ENCODE measurements at places on chromosomes 7 and 10.

- no peak for DNase-seq
These were observed 648.2 kb downstream of the SDK1 start for GRCh38 chr7:3949242-3949640.

- peak; percentile 41 for DNase-seq
These were observed 26.0 kb downstream of the PRSS2 start for GRCh38 chr7:142796501-142797390.

DNA sequence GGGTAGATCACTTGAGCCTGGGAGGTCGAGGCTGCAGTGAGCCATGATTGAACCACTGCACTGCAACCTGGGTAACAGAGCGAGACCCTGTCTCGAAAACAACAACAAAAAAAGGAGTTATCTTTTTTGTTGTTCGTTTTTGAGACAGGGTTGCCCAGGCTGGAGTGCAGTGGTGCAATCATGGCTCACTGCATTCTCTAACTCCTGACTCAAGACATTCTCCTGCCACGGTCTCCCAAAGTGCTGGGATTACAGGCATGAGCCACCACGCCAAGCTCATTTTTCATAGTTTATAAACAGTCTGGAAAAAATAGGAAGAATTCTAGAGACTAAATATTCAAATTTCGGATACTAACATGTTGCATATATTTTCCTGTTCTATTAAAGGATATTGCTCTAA, 29.4 kb downstream of the SFXN4 start:
- no peak for DNase-seq

- DNase-seq: no peak
These were observed 87.7 kb downstream of the PRKG1 start for GRCh38 chr10:51162002-51162401.

GRCh38 chr7:42233171-42233570, 3.8 kb downstream of the GLI3 start:
- no peak for DNase-seq

GRCh38 chr10:6012121-6012905, 35.0 kb upstream of the IL15RA start:
- no peak for DNase-seq

DNA sequence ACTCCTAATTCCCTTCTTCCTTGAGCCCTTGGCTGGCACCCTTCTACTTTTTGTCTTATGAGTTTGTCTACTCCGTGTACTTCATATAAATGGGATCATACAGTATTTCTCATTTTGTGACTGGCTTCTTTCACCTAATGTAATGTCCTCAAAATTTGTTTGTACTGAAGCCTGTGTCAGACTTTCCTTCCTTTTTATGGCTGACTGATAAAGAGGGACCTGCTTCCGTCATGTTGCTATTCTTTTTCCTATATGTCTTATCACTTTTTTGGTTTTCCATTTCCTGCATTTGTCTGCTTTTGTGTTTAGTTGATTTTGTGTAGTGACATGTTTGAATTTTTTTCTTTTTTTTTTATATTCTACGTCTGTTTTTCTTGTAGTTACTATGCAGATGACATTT, 470.9 kb downstream of the SDK1 start:
- DNase-seq: no peak

DNA sequence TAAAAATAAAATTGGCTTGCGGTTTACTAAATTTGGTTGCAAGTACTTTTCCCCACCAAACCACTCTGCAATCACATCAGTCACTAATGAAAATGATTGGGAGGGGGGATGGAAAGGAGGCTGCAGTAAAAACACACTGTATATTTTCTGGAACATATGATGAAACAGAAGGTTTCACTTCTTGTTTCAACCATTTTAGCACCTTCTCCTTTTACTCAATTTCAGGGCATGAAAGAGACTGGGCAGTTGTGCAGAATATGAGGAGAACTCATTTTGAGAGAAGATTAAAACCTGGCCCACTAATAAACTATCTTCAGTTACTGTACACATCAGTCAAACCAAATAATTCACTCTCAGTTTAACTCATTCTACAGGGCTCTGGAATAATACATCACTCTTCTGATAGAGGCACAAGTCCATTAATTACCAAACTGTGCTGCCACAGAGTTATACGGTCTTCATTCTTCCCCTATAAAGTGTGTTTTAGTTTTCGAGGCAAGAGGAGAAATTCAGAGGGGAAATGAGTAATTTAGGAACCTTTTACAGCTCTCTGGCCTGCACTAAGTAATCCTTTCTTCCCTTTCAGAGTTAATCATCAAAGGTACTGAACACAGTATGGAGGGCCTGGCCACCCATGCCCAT, 25.5 kb downstream of the JAZF1 start:
- DNase-seq: no peak

- DNase-seq: no peak
These were observed 2.9 kb upstream of the IGFBP1 start for GRCh38 chr7:45885264-45885882.

GRCh38 chr10:130787243-130787642, 524.3 kb downstream of the TCERG1L start:
- DNase-seq: no peak

DNA sequence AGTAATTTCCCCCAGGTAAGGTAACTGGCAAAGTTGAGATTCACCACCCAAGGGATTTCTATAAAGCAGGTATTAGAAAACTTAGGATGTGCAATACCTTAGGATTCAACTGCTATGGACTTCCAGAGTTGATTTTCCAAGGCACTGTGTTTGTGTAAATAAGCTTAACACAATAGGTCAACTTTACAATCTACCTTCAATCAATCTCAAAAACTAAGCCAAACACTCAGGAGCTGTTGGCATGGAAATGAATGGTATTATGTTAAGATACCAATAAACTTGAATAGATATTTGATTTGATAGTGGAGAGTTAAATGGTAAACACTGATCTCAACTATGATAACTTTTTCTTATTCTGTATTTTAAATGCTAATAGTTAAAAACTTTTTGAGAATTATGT, 762 bp upstream of the SEMA3E start:
- no peak for DNase-seq

GRCh38 chr10:89580243-89580642, 44.8 kb upstream of the SLC16A12 start:
- no peak for DNase-seq

DNA sequence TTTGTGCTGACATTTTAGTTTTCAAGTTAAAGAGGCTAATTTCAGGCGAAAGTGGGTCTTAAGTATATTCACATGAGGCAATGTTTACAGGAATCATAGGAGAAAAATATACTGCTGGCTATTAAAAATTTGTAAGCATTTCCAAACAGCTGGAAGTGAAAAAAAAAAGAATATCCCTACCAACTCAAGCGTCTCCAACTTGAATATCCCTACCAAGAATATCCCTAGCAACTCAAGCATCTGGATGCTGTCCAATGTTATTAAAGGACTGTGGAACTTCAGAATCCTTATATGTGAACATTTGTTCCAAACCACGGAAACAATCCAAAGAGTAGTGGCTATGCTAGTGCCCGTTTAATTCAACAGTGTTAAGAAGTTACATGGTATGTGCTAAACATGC, 1303.0 kb downstream of the GATA3 start:
- DNase-seq: no peak

DNA sequence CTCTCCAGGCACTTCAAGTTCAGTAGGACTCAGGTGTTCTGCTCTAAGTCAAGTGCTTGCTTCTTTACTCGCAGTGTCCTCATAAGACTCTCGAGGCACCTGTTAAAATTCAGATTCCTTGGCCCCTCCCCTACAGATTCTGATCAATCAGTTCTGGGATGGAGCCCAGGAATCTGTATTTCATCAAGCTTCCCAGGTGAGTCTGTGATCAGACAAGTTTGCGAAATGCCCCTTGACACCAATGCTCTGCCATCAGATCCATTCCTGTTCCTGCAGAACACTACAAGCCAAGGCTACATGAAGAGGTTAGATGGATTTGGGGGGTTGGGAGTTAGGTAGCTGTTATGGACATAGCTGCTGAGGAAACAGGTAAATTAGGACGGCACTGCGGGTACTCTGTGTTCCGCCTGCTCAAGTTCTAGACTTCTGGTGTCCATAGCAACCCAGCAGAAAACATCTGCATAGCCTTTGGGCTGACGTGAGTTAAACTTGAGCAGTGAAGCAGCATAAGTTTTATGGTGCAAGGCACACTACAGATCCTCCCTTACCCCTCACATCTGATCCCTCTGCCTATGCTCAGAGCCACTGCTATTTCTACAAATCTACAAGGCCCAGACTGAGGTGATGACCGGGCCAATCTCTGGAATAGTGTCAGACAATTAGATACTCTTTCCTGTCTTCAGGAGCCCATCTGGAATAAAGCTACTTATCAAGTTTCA, 6.8 kb upstream of the NCOA4 start:
- DNase-seq: no peak

DNA sequence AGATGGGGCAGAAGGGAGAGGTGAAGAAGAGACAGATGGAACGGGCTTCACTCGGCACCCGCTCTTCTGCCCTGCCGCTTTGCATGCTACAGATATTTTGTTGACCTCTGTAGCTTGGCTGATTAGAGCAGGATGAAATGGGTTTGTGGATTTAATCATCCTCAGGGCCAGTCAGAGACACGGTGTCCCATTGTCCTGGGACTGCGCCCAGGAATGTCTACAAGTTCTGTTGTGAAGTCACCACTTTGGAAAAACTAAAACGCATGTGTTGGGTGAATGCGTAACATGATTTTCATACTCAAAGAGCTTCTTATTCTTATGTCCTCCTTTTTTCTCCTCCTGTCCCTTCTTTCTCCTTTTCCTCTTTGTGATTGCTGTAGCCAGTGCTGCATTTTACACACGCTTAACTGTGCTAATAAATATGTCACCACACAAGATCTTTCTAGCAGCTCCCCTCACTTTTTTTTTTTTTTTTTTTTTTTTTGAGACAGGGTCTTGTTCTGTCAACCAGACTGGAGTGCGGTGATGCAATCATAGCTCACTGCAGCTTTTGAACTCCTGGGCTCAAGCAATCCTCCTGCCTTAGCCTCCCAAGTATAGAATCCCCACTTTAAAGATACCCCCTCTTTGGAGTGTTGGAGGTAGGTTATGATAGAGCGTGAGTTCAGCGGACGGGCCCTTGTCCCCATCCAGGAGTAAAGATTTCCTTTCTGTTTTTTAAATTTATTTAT, 3.4 kb downstream of the CPA4 start:
- no peak for DNase-seq

DNA sequence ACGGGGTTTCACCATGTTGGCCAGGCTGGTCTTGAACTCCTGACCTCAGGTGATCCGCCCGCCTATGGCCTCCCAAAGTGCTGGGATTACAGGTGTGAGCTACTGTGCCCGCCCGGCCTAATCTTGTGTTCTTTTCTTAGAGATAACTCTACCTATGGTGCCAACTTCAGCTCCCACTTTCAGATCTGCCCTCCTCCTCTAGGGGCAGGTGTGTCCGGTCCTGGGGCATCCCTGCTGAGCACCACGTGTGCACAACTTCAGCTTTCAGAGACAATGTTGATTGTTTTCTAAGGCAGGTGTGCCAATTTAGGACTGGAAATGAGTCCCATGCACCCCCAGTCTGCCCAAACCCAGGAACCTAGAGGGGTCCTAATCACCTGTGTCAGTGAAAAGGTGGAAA, 18.5 kb upstream of the FXYD4 start:
- no peak for DNase-seq

GRCh38 chr10:93993414-93993781, 333 bp upstream of the PLCE1 start:
- no peak for DNase-seq

- DNase-seq: no peak
These were observed 7.4 kb upstream of the MALRD1 start for GRCh38 chr10:19041171-19041570.

- DNase-seq: no peak
These were observed 133.1 kb upstream of the PPP1R3A start for GRCh38 chr7:114051871-114052331.

DNA sequence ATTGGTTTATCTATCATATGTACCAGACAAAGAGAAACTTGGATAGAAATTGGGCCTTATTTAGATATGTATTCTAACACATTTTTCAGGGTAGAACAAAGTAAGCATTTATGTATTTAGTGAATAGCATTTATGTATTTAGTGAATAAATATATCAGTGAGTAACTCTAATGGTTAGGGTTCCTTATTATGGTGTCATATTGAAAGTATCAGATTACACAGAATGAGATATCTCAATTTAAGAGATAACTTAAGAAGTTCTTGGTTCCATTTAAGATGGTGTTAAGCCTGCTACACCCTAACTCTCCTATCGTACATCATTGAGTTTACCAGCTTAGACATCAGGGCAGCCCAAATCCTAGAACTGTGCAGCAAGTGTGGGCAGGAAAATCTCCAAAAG, 35.9 kb upstream of the DMTF1 start:
- DNase-seq: no peak

DNA sequence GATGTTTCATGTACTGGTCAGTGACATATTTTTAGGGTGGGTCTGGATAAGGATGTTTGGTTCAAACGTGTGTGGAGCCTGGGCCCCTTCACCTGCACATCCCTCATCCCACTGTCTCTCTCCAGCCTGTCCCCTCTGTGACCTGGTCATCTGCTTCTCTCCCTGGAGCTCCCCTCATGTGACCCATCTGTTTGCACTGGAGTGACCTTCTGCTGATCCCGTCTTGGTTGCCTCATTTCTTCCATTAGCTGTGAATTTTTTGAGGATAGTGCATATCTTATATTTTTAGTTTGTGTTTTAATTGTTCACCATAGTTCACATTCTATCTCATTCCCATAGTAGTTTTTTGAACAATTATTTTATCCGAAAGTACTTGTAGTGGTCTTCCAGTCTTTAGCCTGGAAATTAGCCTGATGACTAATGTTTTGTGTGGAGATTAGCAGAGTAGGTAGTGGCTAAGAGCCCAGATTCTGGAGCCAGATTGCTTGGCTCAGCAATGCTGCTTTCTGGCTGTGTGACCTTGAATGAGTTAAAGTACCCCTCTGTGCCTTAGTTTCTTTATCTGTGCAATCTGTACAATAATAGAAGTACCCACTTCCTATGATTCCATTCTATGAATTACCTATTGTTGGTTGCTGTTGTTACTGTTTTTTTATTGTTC, 224.5 kb downstream of the LRMDA start:
- DNase-seq: no peak

DNA sequence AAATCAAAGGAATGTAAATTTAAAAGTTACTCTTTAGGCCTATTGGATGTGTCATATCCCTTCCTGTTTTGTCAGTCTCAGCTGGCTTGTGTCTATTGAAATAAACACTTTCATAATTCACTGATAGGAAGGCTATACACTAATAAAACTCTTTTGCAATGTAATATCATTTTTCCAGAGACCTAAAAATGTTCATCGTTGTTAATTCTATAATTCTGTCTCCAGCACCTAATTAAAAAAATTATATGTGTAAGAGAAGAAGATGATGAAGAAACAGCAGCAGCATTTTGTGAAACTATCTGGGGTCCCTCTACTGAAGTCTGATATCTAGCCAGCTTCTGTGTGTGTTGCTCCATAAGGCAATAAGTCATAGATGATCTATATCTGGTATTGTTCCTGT, 602.7 kb downstream of the ETV1 start:
- DNase-seq: no peak

DNA sequence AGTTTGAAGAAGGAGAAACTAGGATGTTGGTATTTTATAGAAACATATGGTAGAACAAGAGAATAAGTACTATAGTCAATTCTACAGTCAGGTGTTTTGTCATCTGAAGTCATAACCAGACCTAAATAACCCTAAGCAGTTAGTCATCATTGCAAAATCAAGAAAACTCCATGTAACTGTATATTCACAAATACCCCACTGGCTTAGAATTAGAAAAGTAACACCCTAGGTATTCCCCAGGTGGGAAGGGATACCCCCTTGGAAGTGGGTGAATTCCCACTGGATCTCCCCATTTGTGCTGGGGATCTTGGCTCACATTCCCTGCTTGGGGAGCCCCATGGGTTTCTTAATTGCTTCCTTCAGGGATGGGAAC, 45.9 kb upstream of the ITGB8 start:
- DNase-seq: no peak

- DNase-seq: no peak
These were observed 760 bp upstream of the KCTD7 start for GRCh38 chr7:66627881-66628360.

Data from CD4-positive, alpha-beta T cell treated with Interleukin-6 at 100 ng/mL for 8 hours (primary cell).